HS-27A (cell line): ENCODE measurements at places on chromosomes 5 and 9.

DNA sequence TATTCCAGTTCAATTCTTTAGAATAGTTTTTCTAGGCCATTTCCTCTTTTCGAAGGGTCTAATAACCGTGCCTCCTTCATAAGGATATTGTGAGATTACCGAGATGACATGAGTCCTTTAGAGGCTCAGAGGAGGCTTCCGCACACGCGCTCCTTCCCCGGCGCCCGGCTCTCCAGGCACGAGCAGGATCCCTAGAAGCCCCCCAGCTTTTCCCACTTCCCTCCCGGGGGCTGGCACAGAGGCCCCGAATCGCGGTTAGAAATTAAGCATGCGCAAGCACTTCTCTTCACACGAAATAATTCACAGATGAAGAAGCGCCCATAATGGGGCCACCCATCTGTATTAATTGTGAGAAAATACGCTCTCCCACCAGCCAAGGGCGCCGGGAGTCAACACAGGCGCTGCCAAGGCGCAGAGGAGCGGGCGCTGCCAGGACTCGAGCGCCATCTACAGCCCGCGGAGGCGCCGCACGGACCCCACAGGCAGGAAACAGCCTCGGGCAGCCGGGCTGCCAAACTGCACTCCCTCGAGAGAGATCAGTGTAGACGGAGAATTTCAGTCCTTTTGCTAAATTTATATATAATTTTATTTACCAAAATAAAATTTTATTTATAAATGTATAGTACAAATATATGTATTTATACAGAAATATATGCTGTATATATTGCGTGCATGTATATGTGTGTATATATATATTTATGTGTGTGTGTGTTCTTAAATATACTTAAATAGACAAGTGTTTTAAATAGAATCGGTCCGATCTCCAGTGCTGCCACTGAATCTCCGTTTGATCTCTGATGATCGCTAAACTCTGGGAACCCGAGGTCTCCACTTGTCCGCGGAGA, 258.1 kb upstream of the NFIL3 start:
- peak; percentile 26 for DNase-seq

DNA sequence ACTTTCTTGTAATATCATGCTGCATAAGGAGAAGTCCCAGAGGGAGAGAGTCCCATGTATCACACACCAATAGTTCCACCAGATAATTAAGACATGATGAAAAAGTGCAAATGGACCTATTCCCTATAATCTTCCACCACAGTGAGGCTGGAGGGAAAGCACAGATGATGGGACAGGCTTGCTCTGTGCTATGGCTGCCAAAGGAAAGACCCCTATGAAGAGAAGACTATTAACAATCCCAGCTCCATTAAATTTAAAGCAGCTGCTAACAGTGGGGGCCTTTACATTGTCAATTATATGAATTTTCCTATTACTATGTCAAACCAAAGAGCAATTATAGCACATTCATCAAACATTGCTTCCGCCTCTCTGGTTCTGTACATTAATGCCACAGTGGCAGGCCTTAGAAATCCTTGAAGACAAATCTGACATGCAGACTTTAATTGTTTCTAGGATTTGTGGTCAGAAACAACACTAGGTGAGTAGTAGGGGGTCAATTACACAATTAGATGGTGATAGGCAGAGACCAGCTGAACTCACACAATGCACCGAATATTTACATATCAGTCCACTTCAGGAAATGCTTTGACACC, 551.3 kb downstream of the TLE1 start:
- no peak for DNase-seq

DNA sequence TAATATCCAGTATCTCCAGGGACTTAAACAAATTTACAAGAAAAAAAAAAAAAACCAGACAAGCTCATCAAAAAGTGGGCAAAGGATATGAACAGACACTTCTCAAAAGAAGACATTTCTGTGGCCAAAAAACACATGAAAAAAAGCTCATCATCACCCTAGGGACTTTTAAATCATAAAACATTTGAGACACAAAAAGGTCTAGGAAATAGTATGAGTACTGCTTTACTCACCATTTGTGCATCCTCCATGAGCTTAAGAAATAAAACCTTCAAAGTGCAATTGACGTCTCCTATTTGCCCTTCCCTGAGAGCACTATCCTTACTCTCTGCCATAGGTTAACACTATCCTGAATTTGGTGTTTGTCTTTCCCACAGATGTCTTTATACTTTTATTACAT, 193.7 kb upstream of the NREP start:
- DNase-seq: no peak

DNA sequence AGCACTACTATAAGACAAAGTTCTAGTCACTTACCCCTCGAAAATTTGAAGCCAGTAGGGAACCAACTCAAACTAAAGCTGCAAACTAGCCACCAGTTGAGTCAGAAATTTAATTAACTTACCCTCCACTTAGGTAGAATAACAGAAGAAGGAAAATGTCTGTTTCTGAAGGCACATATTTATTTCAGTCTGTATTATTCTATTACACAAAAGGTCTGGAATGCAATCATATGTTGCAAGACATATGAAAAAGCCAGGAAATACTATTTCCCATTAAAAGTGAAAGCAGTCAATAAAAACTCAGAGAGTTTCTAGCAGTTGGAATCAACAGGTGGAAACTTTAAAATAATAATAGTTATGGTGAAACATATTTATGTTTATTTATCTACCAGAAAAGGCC, 79.2 kb upstream of the SLCO4C1 start:
- DNase-seq: no peak

GRCh38 chr9:117720555-117720954, 16.4 kb downstream of the TLR4 start:
- DNase-seq: no peak

- peak; percentile 5 for DNase-seq
Measured at GRCh38 chr5:71932131-71932654, 175.1 kb upstream of the MAP1B start.

GRCh38 chr5:53080271-53080670, 29.3 kb downstream of the MOCS2 start:
- no peak for DNase-seq

GRCh38 chr5:51389288-51389576, 6.0 kb downstream of the ISL1 start:
- no peak for DNase-seq

DNA sequence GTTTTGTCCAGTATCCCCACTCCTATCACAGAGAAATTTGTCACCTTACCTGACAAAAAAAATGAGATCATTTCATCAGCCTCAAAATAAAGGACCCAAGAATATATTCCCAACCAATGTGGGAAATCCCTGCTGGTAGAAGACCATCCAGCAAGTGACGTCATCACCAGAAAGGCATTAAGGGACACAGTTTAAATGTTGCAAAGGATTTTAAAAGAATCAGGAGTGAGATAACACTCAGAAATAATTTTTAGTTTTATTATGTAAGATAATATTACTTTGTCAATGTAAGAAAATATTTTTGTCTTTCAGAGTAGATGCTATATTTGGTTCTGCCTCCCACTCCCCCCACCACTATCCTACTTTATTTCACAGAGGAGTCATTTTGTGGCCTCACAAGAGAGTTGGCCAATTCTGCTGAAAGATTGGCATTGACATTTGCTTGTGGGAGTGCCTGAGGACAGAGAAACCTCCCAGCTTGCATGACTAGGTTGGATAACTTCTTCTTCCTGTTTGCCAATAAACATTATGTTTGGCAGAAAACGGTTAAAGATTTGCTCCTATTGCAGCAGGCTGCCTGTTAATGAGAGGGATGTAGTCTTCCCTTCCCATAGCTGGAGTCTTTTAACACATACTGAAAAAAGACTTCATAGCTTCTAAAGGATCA, 288.6 kb upstream of the DAB2 start:
- no peak for DNase-seq

- DNase-seq: no peak
Measured at GRCh38 chr5:28850320-28850921, 1812.0 kb upstream of the CDH9 start.

GRCh38 chr5:137395011-137395755, 103.9 kb downstream of the SPOCK1 start:
- no peak for DNase-seq

GRCh38 chr9:105157171-105157583, 87.3 kb upstream of the SLC44A1 start:
- DNase-seq: no peak

DNA sequence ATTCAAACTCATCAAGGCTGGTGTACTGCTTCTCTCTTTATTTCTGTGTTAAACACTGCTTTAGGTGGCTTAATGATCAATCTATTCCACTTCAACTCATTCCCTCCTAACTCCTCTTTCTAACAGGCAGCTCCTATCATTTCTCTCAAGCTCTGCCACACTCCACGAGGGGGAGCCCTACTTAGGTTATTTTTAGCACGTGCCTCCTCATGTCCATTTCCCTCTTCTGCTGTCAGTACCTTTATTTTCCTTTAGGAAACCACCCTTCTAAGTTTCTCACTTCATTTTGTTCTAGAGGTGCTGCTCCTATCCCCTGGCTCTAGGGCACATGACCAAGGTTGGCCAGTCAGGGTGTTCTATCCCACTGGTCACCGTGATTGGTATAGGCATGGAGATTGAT, 6.7 kb upstream of the BRINP1 start:
- no peak for DNase-seq

GRCh38 chr5:38515646-38516045, 40.8 kb downstream of the LIFR start:
- DNase-seq: no peak

DNA sequence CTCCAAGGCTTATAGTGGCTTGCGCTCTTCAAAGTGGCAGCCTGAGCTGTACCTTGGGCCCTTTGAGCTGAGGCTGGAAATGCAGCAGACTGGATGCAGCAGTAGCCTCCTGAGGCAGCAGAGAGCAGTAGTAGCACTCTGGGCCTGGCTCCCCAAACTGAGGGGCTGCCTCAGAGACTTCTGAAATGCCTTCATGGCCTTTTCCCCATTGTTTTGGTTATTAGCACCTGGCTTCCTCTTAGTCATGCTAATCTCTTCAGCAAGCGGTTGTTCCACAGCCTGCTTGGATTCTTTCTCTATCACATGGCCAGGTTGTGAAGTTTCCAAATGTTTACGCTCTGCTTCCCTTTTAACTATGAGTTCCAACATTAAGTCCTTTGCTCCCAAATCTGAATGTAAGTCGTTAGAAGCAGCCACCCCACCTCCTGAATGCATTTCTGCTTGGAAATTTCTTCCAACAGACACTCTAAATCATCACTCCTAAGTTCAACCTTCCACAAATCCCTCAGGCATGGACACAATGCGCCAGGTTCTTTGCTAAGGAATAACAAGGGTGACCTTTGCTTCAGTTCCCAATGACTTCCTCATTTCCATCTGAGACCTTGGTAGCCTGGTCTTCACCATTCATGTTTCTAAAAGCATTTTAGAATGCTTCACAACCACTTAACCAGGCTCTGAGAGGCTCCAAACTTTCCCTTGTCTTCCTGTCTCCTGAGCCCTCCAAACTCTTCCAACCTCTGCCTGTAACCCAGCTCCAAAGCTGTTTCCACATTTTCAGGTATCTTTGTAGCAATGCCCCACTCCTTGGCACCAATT, 145.8 kb downstream of the ZDHHC21 start:
- no peak for DNase-seq

GRCh38 chr9:111037356-111037707, 938 bp downstream of the LPAR1 start:
- DNase-seq: no peak

GRCh38 chr9:97534961-97535594, 33.6 kb downstream of the TMOD1 start:
- no peak for DNase-seq

DNA sequence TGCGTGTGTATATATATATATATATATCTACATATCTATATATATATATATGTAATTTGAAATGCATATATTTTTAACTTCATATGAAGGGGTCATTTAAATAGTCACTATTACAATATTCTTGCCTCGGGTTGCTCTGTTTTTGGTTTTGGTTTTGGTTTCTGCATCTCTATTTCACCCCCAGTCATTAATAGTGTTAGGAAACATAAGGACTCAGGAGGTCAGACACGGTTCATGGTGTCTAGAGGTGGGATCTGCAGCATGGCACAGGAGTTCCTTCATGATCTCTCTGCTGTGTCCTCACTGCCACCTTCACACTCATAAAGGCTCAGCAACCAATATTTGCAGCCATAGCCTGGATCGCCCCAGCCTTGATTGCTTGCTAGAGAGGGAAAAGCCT, 16.6 kb downstream of the C5orf58 start:
- no peak for DNase-seq

DNA sequence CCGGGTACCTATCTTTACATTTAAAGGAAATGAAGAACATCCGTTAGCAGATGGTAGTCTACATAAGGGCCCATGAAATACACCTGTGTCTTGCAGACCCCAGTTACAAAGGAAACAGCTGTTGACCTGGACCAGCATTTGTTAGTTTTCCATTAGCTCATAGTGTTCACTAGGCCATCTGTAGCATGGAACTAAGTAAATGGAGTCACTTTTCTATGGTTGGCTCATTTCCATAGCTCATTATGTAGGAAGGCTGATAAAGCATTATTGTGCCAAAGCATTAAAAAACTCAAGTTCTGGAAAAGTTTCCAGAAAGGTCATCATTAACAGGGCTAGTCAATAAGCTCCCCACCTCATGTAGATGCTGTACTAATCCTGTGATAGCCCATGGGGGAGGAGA, 62.1 kb downstream of the PCSK1 start:
- DNase-seq: no peak

- no peak for DNase-seq
Measured at GRCh38 chr9:131387394-131387793, 6.5 kb upstream of the PRRC2B start.

DNA sequence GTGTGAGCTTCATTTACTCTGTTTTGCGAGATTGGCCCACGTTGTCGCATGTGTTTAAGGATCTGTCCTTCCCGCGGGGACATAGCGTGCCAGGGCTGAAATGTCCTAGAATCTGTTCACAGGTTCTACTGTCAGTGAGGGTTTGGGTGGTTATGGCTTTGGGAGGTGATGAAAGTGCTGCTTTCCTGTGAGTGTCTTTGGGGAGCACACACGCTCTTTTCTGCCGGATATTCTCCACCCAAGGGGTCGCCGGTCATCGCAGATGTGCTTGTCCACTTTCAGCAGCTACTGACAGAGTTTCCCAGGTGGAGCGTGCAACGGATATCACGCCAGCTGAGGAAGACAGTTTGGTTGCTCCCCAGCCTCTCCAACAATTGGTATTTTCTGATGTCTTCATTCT, 32.1 kb downstream of the PROP1 start:
- DNase-seq: no peak
